Stimulated activated CD8-positive, alpha-beta memory T cell treated with anti-CD3 and anti-CD28 coated beads, Interleukin-7, amount 100 ng/mL, for 1 hour (primary cell): ENCODE measurements at places on chromosomes 12 and 14.

DNA sequence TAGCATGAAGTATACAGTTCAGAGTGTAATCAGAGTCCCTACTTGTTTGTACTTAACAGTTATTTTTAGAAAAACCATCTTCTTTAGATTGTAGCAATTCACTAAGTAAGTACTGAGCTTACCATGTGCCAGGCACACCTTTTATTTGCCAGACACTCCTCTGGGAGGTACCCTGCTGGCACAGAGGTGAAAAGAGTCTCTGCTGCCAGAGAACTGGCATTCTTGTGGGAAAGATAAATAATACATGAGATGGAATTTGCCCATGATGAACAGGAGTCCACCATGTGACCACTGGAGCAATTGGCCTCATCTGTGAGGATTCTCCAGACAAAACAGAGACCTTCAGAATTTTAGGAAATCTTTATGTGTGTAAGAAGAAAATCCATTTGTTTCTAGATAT, 199.3 kb upstream of the SLC16A7 start:
- DNase-seq: no peak

- DNase-seq: no peak
Measured at GRCh38 chr12:113403435-113404415, at the start of gene SDS. TSS of gene SDS (minus strand) at chr12:113403887. CDS start at chr12:113399708, 4,179 bp downstream.

DNA sequence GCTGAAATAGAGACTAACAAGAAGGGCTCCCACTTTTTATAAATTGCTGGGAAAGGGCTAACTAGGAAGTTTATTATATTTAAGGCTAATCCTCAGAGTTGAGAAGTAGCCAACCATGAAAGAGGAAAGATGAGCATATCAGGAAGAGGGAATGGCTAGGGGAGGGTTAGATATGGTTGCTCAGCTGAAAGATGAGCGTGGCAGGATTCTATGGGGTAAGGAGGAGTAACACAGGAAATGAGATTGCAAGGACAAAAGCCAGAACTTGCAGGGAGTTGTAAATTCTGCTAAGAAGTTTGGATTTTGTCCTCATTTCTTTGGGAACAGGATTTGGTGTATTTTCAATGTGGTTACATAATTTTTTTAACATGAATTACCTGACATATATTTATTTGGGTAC, 127.4 kb upstream of the ATP2B1 start:
- DNase-seq: no peak

DNA sequence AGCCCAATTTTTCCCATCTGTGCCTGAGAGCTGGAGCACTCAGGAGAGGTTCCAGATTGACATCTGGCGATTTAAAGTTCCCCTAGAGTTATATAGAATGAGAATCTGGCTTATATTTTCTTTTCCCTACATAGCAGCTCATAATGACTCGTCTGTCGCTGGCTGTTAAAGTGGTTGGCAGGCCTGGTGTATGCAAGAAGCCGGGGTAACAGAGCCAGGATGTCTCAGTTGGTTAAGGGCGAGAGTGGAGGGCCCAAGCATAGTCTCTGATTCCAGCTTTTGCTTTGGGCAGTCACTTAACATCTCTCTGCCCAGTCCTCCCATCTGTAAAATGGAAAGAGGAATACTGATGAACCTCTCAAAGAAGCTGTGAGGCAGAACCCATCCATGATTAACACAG, 751.6 kb downstream of the NOVA1 start:
- DNase-seq: no peak

- no peak for DNase-seq
Measured at GRCh38 chr12:86723326-86723725, 467.1 kb upstream of the MGAT4C start.

DNA sequence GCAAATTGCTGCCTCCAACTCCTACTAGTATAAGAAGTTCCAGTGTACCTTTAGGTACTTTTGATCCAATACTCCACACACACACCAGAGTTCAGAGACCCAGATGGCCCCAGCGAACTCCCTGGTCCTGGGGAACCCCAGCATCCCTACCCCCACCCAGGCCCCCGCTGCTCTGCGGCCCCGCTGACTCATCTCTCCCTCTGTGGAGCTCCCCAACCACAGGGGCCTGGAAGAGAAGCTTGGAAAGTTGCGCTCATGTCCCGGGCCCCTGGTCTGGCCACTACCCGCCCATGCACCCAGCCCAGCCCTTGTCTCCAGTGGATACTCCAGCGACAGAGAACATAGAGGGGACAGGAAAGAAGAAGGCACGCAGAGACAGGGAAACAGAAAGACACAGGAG, 4.2 kb upstream of the SP7 start:
- DNase-seq: no peak
